Omental fat pad (tissue), 4 donors: ENCODE measurements at places on chromosomes 12 and 14.

DNA sequence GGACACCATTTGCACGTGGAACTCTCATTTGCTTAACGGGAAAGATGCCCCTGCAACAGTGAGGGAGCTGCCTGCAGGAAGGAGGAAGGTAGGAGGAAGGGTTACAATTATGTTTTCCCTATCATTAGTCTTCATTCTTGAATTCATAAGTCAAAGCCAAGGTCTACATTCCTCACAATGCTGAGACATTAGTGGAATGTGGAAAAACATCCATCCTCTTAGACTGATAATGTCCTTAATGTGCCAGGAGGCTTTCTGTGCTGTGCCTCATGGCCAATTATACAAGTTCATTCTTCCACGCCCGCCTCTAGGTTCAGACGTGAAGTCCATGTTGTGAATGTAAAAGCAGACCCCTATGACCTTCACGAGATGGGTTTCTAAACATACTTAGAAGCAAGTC is 1212.4 kb upstream of the TMEM132C start:
- DNase-seq, result no peak

DNA sequence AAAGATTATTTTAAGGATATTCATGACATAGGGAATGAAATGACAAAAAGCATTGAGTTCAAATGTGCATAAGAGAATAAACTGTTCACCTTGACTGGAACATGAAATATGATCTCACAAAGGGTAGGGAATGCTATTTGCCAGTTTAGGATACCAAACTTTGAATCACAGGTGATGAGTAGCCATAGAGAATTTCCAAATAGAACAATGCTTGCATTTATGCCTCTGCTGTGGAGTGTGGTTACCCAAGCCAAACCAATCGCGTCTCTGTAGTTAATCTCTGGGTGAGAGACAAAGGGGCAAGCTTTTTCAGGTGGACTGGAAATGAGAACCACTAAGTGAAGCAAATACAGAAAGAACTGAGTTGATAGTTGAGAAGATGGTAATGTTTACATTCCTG is 371.1 kb upstream of the RPL10L start:
- DNase-seq, result no peak

GRCh38 chr14:35406506-35407305 is 2.2 kb upstream of the NFKBIA start:
- no peak for DNase-seq

DNA sequence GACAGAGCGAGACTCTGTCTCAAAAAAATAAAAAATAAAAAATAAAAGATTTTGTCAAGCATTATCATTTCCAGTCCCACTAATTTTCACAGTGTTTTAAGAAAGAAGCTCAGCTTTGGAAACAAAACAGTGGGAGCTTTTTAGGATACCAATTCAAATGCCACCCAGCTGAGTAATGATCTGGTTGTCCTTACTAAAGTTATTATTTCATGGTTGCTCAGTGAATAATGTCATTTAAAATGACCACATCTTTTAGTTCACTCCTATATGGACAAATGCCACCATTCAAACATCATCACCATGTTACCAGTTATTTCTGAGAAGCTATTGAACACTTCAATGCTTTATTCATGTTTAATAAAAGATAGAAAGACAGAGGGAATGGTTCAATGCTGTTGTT is 365.0 kb downstream of the CCER1 start:
- DNase-seq, result no peak

DNA sequence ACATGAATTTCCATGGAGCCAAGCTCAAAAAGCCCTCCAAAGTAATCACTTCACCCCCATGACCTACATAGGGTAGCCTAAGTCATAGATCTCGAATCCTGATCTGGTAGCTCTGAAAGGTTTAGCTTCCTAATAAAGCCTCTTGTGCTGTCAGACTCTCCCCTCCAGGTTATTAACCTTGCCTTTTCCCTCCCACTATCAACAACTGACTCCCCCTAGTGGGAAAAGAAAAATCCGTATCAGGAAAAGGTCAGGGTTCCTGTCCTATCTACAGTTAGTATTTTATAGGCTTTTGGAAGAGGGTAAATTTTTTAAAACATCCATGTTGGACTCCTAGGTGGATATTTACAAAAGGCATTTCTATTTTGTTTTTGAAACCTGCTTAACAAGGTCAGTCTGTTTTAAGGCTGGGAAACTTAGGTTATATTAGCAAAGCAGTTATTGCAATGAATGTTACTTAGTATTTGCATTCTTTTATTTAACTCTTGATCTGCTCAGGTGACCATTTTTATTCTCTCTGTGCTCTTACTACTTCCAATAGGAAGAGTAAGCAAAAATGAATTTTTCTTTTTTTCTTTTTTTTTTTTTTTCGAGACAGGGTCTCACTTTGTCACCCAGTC is 8.0 kb downstream of the YY1 start:
- no peak for DNase-seq

DNA sequence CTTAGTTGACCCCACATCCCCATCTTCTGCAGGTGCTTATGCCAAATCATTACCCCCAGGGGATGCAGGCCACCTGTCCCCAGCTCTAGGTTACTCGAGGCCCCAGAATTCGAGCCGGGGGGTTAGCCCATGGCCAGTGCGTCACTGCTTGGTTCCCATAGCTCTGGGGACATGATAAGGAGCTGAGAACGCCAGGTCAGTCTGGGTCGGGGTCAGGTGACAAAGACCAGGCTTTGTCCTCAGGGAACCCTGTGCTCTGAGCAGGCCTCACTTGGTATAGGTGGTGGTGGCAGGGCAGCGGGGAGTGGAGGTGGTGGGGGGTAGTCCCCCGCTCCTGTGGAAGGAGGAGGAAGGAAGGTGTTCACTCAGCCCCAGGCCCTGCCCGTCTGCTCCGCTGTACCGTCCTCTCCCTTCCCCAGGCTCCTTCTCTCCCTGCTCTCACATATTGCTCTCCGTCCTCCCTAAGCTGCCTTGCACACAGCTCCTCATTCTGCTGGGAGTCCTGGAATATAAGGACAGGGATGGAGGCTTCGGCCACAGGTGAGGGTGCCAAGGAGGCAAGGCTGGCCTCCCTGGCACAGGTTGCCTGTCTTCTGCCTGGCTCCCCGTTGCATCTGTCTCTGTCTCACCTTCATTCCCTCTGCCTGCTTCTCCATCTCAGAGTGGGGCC is 2.0 kb upstream of the MYH6 start:
- no peak for DNase-seq
